ENCODE measurements at places on chromosomes 7 and 10.
A peak's percentile ranks its signal among the peaks of the same experiment; 100 is the strongest.

GRCh38 chr7:34130558-34131295, 225.4 kb downstream of the BMPER start:
- no peak for DNase-seq

DNA sequence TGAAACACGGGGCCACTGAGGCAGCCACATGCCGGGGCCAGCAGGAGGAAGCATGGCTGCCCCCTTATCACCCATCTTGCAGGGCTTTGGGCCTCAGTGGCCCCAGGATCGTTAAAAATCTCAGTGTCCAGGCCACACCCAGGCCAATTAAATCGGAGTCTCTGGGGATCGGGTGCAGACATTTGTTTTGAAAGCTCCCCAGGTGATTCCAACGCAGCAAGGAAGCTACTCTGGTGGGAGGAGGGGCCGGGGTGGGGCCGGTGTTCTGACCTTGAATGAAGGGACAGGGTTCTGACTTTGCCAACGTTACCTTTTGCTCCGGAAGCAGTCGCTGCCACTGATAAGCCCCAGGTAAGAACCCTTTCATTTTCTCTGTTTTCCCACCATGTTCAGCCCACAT, 412.3 kb upstream of the FOXK1 start:
- no peak for DNase-seq

- DNase-seq: no peak
Observed at GRCh38 chr7:92635538-92635937, 45.3 kb upstream of the FAM133B start.

- no peak for DNase-seq
Observed at GRCh38 chr7:144857463-144857862, 21.6 kb upstream of the TPK1 start.

DNA sequence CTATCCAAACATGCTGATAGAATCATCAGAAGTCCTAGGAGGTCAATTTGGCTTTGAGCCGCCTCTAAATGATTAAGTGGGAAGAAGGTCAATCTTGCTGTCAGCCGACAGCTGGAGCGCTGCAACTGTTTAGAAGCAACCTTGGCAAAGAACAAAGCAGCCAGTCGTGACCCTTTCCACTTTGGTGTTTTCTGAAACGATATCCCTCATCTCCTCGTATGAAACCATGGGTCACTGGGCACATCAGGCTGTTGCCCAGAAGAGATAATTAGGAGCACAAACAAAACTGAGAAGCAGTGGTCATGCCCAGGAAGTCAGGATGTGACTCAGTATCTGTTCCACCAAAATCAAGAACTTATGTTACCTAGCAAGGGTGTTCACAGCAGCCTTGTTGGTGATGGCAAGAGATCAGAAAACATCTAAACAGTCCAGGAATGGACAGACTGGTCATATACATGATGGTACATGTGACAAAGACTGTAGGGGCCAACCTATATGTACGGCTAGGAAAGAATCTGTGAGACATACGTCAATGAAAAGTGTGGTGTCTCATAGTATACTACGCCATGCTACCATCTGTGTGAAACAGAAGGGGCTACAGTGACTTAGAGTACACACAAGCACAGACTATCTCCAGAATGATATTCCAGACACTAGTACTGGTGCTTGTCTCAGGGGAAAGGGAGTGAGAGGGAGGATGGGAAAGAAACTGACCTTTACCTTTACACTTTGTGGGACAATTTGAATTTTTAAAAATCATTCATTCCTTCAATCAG, 22.4 kb downstream of the STN1 start:
- no peak for DNase-seq

GRCh38 chr7:79782256-79782655, 328.8 kb upstream of the MAGI2 start:
- DNase-seq: no peak

GRCh38 chr7:83574616-83575015, 74.3 kb downstream of the SEMA3E start:
- no peak for DNase-seq

- DNase-seq: no peak
Observed at GRCh38 chr7:50662041-50662694, 97.0 kb upstream of the DDC start.

DNA sequence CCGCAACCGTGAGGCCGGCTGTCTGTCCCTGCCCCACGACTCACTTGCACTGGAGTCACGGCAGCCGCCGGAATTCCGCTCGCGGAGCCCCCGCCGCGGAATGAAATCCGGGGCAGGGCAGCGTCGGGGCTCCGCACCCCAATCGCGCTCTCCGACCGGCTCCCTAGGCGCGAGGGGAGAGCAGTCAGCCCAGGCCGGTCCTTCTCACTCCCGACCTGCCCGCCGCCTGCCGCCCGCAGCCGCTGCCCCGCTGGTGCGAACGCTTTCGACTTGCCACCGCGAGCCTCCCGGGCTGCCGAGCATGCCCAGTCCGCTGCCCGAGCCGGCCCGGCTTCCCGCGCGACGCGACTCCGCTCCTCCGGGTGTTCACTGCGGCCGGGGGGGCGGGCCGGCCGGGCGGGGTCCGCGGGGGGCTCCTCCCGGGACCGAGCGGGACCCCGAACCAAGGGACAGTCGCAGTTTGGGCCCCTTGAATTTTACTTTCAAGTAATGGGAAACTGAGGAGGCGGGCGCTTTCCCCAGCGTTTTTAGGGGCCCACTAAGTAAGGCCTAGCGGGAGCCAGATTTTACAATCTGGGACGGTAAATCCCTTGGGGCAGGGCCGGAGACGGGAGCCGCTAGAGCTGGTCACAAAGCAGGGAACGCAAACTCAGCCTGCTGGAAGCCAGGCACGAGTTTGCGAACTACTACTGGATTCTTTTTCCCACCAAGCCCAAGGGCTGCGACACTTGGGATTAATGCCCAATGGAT, at the start of gene SGMS1:
Gene SGMS1 (minus strand): TSS at position 294 of the 750 bp plus-strand sequence. CDS start 279,842 bp downstream, outside the sequence.
- DNase-seq: peak; percentile 82

- DNase-seq: no peak
Observed at GRCh38 chr7:25375805-25376600, 147.7 kb upstream of the NPVF start.

DNA sequence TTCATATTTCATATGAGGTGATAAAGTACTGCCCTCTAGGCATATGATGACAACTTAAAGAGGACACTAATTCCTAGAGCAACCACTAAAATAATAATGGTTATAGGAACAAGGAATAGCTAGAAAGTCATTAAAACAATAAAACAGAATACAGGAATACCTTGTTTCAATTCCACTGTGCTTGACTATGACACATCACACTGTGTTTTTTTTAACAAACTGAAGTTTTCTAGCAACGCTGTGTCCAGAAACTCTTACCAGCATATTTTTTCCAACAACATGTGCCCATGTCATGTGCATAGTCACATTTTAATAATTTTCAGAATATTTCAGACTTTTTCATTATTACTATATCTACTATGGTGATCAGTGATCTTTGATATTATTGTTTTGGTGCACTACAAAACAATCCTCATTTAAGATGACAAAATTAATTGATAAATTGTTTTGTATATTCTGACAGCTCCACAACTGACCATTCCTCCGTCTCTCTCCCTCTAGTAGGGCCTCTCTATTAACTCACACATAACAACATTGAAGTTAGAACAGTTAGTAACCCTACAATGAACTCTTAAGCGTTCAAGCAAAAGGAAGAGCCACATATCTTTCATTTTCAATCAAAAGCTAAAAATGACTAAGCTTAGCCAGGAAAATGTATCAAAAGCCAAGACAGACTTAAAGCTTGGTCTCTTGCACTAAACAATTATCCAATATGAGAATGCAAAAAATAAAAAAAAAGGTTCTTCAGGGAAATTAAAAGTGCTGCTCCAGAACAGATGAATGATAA, 85.8 kb downstream of the SNX13 start:
- DNase-seq: no peak

DNA sequence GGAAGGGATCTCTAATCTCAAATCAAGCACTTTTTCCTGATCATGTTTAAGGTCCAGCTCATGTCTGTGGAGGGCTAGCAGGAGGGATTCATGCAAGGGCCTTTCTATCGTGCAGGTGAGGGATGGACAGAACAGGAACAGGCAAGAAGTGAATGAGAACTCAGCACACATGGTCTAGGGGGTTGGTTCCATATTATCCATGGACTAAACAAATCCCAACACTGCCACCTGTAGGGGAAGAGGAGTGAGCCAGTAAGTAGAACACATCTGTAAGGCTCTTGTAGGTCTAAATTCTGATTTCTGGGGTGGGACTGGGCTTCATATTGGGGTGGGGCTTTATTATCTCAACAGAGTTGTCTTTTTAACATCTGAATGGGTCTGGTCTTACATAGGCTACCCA, 138.0 kb upstream of the TARP start:
- no peak for DNase-seq

DNA sequence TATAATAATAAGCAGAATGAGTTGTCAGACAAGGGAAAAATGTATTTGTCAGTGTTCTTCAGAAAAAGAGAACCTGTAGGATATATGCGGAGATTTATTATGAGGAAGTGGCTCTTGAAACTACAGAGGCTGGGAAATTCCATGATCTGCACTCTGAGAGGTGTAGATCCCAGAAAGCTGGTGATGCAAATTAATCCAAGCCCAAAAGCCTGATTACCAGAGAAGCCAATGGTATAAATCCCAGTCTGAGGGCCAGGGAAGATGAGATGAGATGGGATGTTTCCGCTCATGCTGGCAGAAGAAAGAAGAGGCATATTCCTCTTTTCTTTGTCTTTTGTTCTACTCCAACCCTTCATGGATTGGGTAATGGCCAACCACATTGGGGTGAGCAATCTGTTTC, 732.8 kb upstream of the IGFBP3 start:
- no peak for DNase-seq

DNA sequence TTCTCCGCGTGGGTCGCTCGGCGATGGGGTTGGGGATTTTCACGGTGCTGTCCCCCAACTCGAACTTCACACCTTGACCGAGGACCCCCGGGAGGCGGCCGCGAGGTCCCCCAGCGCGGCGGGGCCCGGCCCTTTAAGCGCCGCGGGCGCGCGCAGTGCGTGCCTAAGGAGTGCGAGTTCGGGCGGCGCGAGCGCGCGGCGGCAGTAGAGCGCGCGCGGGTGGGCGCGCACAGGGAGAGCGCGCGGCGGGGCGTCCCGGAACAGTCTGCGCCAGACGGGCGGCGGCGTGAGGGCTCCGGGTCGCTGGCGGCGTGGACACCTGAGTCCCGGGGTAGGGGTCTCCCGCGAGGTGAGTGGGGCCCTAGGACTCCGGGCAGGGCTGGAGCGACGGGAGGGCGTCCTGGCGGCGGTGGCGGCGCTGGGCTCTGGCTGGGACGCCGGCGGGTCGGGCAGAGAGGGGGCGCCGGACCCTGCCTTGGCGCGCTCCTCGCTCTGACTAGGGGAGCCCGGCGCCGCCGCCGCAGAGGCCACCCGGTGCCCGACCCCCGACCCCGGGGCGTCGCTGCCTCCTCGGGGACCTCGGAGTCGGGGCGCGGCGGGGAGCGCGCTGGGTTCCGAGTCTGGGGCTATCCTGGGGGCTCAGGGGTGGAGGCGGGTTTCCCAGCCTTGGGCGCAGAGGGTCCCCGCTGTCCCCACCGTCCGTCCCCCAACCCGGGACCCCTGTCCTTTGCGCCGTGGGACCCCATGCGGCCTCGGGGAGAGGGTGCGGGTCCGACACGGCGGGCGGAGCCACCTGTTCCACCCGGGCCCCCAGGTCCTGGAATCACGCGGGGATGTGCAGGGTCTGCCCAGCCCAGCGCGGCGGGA, at the start of gene PROSER2:
Gene PROSER2 (plus strand): TSS at position 235 of the 867 bp plus-strand sequence. CDS start 28,722 bp downstream, outside the sequence.
- no peak for DNase-seq

DNA sequence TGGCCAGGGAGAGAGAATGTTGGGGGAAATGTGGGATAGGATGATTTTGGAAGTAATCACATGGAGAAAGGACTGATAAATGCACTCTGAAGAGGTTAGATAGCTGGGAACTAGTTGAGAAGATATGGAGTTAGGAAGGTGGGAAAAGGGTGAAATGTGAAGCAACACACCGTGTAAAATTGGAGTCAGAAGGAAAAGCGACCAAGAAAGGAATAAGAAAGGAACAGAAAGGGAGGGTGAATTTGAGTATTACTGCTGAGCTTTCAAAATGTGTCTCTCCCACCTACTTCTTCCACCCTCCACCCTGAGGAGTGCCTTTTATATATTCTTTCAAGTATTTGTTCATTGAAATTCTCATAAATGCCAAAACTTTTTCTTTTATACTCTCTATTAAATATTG, 171.8 kb downstream of the BMPER start:
- DNase-seq: no peak

- peak; percentile 63 for DNase-seq
Observed at GRCh38 chr10:103276896-103277712, at the start of gene INA. TSS of gene INA (plus strand) at chr10:103277138. CDS start at chr10:103277212, 74 bp downstream.

- no peak for DNase-seq
Observed at GRCh38 chr10:128470321-128470965, 344.2 kb upstream of the MKI67 start.

DNA sequence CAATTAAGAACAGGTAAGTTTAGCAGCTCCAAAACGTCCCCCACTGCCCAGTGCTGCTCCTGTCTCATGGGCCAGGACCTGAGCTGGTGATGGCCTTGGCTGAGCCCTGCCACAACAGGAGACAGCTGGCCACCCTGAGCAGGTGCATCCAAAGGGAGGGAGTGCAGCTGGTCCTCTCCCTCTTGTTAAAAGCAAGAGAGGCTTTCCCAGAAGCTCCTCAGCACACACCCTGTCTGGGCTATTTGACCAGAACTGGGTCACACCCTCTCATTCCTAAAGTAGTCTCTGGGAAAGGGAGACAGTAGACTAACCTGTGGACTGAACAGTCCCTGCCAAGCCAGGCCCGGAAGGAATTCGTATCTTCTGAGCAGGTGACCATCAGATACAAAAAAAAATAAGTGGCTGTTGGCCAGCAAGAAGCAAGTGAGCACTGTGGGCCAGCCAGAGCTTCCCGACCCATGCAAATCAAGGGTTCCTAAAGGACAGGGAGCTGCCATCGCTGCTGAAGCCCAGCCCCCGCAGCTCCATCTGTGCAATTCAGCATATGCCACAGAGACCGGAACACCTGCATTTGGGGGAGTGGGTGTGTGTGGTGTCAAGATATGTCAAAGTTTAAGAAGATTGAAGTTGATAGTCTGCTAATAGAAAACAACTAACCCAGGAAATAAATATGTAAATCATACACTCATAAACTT, 2.1 kb upstream of the TMEM72 start:
- no peak for DNase-seq

DNA sequence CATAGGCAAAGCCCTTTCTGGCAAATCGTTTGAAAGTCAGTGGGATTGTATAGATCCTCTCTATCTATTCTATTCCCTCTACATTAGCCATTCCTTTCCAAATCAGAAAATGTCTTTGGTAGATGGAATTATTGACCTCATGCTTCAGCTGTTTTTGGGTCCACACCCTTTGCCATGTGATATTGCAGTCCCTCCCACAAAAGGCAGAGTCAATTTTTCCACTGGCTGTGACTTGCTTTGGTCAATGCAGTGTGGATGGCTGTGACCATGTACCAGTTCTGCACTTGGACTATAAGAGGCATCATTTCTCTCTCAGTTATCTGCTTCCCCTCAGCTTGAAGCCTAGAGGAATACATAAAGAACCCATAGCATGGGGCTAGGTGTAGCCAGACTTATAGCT, 332.9 kb downstream of the PTEN start:
- DNase-seq: no peak

GRCh38 chr10:124997306-124997705, 55.4 kb downstream of the ZRANB1 start:
- no peak for DNase-seq

DNA sequence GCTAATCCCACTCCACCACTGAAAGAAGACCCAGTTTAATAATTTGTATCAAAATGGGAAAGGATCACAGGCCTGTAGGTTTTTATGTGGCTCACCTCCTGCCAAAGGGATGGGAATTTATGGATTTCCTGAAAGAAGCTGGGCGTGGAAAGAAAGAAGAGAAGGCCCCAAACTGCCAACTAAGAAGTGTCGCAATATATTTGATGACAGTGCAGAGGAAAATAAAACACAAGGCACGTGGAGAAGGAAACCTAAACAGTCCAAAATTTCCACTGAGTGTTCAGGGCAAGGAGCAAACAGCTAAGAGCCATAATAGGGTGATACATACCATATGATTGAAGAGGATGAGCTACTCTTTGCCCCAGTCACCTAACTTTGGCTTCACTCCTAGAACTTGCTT, 667.2 kb downstream of the GATA3 start:
- no peak for DNase-seq
